ENCODE measurements at places on chromosomes 6 and 20. TPM values are rescaled to one million over a fixed set of nuclear protein-coding genes. Genes with fewer than 3 reads are reported as not detected.

GRCh38 chr6:135521431-135521830 lies 23.9 kb upstream of the AHI1 start:
- DNase-seq = no peak

- DNase-seq = no peak
These were observed 64.7 kb downstream of the ARHGAP18 start for GRCh38 chr6:129645106-129645829.

DNA sequence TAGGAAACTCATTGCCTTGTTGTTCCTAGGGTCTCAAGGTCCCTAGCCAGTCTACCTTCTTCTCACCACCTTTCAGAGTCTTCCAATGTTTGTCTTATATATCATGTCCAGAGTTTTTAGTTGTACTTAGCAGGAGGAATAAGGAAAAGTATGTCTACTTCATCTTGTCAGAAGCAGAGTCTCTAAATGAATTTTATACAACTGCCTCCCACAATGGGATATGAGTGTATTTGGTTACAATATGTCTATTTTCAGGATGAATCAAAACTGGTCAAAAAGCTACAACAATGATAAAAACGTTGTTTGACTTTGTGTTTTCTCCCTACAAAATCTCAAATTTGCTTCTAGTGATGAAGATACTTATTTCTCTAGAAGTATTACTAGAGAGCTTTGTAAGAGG lies 7.0 kb downstream of the GLO1 start:
- no peak for DNase-seq

GRCh38 chr20:38157635-38158495 lies 7.2 kb downstream of the TGM2 start:
- no peak for DNase-seq

The HIVEP1 gene
- total RNA-seq = 44.2 TPM

- no peak for DNase-seq
These were observed 21.1 kb upstream of the MRGBP start for GRCh38 chr20:62775206-62775605.

- DNase-seq = peak; percentile 23
These were observed 37.6 kb upstream of the ZBP1 start for GRCh38 chr20:57657535-57658446.

DNA sequence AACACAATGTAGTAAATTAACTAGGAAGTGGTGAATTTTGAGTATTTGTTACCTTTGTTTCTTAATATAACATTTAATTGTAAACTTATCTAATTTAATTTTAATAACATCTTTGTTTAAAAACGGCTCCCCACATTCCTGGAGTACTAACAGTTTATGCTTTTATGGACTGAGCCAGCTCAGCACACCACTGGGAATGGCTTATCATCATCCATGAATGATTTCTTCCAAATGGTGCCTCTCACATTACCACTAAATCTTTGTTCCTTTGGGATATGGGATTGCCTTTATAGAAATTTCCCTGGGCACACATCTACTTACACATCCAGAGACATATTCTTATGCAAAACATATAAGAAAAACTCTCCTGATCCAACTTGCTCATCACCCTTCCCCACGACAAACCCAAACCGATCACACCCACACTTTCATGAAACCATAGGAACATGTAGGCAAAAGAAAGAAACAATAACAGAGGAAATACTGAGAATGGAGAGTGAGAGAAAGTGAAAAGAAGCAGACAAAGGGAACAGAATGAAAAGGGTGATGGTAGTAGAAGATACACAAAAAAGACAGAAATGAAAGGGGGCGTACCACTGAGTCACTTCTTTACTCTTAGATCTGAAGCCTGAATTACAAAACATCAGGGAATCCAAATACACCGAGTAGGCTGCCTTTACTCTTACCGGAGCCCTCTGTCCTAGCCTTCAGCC lies 58.5 kb upstream of the KCNK16 start:
- no peak for DNase-seq

- DNase-seq = no peak
These were observed 55.4 kb upstream of the TULP4 start for GRCh38 chr6:158256746-158257424.

The TMEM14A gene
- 7.3 TPM for total RNA-seq

- DNase-seq = no peak
These were observed 279.9 kb upstream of the RNF24 start for GRCh38 chr20:4295226-4295625.

- DNase-seq = no peak
These were observed 1.7 kb upstream of the DLL1 start for GRCh38 chr6:170292407-170293158.

DNA sequence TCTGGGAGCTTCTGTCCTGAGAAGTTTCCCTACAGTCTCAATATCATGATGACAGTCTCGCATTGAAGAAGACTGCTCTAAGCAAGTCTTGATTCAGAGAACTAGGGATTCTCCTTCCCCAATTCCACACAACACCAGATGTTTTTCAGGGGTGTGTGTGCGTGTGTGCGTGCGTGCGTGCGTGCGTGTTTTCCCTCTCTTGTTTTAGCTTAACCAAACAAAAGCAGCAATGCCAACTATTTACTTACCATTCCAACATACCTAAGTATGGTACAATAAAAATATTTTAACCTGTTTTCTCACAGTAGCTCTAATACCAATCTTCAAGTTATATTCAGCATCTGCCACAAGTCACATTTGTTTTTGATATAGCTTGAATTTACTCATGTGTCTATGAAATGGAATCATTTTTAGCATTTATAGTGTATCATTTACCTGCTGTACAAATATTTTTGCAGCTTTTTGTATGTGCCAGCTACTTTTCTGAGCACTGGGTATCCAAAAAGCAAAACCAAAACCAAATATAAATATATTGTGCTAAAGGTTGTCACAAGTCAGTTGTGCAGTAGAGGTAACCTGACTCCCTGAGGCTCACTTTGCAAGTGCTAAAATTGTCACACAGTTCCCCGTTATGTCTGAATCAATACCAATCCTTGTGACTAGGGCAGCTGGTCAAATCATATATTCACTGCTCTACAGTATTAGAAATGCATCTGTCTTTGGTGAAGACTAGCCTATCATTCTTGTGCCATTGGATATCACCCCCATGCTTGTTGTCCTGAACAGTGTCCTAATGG lies 21.7 kb upstream of the MYLIP start:
- no peak for DNase-seq

DNA sequence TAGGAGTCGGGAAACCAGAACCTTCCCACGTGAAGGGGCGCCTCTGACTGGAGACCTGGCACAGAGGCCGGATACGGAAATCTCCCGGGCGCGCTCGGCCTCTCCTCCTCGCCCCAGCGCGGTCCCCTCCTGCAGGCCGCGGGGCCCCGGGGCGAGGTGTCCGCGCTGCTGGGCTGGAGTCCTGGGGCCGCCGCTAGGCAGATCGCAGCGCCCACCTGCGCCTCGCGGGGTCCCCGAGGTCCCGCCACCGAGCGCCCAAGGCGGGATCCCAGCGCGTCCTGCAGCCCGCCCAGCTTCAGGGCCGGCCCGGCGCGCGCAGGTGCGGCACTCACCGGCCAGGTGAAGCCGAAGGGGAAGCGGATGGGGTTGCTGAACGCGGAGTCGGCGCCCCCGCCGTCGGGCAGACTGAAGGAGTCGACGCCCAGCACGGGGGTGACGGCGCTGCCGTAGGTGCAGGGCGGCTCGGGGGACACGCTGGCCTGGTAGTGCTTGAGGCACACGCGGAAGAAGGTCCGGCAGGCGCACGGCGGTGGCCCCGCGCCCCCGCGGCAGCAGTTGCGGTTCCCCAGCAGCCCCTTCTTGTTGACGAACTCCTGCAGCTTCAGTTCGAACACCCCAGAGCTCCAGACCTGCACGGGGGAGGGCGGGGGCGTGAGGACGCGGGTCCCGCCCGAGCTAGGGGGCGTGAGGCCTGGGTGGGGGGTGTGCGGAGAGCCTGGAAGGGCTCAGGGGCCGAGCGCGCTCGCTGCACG lies 1.5 kb downstream of the DLL1 start:
- DNase-seq = no peak

The CCM2L gene
- total RNA-seq = 5.2 TPM

- DNase-seq = no peak
These were observed 28.8 kb upstream of the TLDC2 start for GRCh38 chr20:36847009-36847709.

The ETV7 gene
- 0.94 TPM for total RNA-seq

DNA sequence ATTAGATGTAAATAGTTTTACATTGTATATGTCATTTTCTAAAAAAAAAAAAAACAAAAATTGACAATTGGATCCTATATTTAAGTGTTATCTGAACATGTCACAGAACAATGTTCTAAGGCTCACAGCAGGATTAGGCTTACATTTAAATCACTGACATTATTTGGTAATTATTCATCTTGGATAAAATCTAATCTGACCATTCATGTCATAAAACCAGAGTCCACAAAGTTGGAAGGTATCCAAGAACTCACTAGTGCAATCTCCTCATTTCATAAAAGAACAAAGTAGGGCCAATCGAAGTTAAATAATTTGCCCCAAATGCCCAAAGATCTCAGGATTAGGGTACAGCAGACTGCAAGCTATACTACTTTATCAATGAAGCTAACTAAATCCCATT lies 73.0 kb downstream of the PDSS2 start:
- DNase-seq = no peak

DNA sequence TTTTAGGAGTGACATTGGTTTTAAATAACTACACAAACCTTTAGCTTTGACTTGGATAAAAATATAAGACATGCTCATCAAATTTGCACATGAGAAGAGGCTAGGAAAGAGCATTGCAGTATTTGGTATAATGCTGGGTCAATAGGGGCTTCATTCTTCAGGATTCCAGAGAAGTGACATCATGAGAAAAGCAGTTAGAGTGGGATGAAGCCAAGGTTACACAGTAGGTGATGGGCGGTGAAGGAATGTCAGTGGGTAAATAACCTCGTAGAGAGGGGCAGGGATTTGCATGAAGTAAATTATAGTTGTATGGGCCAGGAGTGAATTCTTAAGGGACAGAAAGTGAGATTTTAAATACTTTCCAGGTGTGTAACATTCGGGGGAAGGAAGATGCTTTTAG lies 216.2 kb downstream of the RFPL4B start:
- peak; percentile 35 for DNase-seq

DNA sequence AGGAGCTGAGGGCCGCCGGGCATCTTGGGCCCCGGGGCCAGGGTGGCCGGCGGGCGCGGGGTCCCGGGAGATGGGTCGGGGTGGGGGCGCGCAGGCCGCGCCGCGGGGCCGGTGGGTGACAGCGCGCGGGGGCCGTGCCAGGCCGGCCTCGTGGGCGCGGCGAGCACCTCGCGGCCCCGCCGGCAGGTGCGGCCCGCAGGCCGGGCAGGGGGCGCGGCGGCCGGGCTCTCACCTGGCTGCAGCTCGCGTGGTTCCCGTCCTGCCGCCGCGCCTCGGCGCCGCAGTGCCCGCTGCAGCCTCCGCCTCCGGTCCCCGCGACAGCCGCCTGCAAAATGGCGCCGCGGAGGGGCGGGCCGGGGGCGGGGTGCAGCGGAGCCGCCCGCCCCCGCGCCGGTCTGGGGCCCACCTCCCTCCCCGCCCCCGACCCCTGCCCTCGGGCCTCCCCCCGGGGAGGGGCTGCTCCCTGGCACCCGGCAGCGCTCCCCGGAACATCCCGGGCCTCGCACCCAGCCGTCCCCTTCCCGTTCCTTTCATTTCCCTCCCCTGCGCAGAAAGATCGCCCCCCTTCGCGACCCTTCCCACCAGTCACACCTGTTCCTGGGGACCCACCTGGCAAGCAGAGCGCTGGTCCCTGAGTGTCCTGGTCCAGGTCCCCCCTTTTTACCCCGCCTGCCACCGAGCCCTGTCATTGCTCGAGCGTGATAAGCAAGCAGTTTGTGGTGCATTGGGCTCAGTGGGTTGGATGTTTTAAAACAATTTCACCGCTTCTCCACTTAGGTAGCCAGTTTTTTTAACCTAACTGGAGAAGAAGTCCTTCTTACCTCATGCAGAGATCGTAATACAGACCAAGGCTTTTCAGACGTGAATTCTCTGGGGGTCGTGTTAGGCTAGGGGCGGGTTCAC lies at the start of gene SLC23A2:
Gene SLC23A2 (minus strand): TSS at position 337 of the 903 bp plus-strand sequence. CDS start 68,948 bp downstream, outside the sequence.
- peak; percentile 53 for DNase-seq

DNA sequence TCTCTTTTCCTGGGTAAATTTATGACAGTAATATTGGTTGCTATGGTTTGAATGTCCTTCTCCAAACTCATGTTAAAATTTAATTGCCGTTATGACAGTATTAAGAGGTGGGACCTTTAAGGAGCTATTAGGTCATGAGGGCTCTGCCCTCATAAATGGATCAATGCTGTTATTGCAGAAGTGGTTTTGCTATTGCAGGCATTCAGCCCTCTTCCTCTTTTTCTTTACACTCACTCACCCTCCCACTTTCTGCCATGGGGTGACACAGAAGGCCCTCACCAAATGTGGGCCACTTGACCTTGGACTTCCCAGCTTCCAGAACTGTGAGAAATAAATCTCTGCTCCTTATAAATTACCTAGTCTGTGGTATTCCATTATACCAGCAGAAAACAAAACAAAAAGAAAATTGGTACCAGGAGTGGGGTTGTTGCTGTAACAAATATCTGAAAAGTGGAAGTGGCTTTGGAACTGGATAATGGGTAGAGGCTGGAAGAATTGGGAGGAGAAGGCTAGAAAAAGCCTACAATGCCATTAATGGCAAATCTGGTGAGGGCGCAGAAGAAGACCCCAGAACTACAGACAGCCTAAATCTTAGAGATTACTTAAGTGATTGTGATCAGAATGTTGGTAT lies 24.8 kb upstream of the IGF2R start:
- DNase-seq = no peak

The WFDC10B gene
- total RNA-seq = not detected

The RNF39 gene
- 0.26 TPM for total RNA-seq

The FIG4 gene
- 23.1 TPM for total RNA-seq

DNA sequence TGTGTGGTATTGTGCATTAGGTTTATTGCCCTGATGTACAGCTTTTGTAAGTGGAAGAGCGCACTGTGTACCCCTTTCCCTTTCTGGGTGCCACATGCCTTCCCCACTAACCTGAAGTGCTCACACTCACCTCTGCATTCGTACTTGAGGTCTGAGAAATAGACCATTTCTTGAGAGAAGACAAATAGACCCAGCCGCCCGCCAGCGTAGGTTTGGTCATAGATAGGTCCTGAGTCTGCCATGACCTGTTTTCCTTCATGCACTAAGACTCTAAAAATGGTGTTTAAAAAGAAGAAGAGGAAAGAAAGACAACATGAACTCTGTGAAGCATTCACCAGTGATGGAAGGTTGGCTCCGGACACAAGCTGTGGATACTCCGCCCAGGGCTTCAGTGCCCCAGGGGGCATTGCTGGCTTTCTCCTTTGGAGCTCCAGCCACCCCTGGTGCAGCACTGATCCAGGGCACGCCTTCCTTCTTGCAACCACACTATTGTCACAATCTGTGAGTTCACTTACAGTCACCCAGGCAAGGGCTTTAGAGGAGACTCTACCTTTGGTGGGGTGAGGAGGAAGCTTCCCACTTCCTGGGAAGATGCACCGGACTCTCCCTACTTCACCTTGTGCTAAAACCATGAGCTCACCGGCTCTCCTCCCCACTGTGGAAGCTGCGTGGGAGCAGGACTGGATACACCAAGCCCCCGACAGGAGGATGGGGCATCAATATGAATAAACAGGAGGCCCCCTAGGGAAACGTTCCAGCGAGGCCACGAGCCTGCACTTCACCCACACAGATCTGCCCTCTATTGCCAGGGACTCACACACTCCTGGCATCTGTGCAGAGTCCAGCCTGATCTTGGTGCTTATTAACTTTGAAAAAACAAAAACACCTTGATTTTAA lies 33.3 kb downstream of the THBS2 start:
- DNase-seq = no peak
